ENCODE measurements at places on chromosomes 12 and 14.

- no peak for DNase-seq
Measured at GRCh38 chr12:112924986-112925385, 13.3 kb upstream of the OAS3 start.

GRCh38 chr12:14257303-14257733 lies 108.2 kb upstream of the ATF7IP start:
- no peak for DNase-seq

DNA sequence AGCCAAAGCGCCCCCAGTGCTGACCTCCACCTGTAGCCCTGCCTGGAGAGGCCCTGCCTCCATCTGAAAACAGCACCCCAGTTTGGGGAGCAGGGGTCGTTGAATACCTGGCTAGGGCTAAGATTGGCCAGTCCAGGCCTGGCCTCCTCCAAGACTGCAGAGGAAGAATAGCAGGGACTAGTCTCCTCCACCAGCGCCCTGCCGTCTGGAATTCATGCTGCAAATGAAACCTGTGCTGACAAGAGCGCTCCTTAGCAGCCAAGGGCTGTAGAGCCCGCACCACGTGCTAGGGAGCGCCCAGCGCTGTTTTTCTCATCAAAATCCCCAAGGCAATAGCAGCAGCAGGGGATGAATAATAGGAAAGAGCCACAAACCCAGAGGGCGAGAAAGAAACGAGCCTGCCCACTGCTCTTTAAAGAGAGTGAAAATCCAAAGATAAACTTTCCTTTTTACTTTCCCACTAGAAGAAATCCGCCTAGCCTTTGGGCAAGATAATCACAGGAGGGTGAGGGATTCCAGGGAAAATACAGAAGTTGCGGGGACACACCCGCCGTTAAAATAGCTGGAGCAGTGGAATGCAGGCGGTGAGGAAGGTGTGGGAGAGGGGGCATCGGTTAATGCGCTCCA lies 3.3 kb downstream of the COL2A1 start:
- DNase-seq, result no peak

GRCh38 chr12:104657726-104658484 lies 201.2 kb downstream of the CHST11 start:
- DNase-seq, result no peak

- DNase-seq, result no peak
Measured at GRCh38 chr12:113812411-113813228, 153.5 kb downstream of the RBM19 start.

DNA sequence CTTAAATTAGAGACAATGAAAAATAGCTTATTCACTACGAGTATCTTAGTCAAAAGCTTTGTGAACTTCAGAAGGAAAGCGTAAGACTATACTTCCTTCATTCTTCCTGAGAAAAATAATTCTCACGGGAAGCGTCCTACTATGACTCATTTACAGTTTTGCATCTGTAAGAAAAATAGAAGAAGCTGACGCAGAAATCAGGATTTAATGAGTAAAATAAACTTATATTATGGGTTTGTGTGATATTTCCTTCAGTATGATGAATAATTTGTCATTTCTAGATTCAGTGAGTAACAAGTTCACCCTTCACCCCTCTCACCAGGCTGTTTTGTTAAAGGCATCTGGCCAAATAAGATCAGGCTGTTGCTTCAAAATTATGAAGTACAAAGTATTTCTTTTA lies 17.8 kb upstream of the PDE3A start:
- no peak for DNase-seq

DNA sequence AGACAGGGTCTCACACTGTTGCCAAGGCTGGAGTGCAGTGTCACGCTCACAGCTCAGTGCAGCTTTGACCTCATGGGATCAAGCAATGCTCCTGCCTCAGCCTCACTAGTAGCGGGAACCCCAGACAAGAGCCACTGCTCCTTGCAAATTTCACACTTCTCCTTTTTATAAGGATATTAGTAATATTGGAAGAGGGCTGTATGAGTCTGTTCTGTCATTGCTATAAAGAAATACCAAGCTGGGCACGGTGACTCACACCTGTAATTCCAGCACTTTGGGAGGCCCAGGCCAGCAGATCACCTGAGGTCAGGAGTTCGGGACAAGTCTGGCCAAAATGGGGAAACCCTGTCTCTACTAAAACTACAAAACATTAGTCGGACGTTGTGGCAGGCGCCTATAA lies 12.9 kb upstream of the ORAI1 start:
- no peak for DNase-seq

DNA sequence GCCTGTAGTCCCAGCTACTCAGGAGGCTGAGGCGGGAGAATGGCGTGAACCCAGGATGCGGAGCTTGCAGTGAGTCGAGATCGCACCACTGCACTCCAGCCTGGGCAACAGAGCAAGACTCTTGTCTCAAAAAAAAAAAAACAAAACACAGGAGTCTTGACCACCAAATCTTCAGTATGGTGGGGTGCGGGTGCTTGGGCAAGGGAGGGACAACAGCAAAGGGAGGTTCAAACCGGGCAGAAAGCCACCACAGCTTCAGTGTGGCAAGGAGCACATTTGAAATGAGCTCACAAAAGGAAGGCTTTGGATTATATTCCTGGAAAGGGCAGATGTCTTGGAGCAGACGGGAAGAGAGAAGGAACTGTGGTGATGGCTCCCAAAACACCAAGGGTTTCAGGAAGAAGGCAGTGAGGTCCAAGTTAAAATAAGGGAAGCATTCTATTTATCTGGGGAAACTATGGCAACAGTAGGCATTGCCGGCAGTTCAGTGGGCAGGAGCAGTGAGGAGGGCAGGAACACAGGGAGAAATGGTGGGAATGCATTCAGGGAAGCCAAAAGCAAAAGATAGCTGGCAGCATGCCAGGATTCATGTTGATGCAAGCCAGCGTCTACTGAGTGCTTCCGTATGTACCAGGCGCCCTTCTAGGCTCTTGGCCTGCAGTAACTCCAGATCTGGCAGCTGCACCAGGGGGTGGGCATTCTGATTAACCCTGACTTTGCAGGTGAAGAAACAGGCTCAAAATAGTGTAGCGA lies 51.0 kb upstream of the SRSF5 start:
- no peak for DNase-seq

GRCh38 chr12:127162902-127163301 lies 1104.1 kb upstream of the TMEM132C start:
- no peak for DNase-seq

DNA sequence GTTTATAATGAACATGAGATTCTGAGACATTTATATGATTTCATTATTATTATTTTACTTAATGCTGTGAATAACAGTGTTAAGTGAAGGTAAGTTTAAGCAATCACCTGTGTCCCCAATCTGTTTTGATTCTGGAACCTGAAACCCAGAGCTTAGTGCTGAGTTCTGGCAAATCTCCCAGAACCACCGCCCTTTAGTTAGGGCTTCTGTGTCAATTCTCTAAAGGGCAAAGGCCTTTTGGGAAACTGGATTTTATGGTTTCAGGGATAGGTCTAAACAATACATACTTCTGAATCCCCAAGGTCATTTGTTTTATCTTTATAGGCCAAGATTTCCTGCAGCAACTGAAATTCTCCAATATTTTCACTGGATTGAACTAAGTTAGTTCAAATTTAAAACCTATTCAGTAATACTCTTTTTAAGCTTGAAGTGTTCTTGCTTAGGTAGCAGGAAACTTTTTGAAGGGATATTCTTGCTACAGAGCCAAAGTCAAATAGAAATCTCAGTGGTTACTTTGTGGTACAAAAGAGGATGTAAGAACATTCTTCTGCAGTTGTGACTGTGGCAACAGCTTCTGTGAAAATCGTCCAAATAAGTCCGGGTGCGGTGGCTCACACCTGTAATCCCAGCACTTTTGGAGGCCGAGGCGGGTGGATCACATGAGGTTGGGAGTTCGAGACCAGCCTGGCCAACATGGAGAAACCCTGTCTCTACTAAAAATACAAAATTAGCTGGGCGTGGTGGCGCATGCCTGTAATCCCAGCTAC lies 10.0 kb upstream of the PKP2 start:
- no peak for DNase-seq

DNA sequence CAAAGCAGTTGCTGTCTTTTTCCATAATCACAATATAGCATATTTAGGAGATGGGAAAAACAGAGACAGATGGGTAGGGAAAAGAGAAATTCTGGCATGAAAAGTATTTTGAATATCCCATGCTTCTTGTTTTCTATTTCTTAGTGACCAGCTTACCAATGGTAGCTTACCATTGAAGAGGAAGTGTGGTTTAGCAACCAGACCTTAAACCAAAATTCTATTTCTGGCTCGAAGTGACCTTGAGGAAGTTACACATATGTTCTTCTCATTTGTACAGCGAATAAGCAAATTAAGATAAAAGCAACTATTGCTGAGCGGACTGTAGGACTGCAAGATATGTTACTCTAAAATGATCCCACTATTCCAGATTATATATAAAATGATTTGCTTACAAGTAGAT lies 82.9 kb downstream of the FGD4 start:
- no peak for DNase-seq

DNA sequence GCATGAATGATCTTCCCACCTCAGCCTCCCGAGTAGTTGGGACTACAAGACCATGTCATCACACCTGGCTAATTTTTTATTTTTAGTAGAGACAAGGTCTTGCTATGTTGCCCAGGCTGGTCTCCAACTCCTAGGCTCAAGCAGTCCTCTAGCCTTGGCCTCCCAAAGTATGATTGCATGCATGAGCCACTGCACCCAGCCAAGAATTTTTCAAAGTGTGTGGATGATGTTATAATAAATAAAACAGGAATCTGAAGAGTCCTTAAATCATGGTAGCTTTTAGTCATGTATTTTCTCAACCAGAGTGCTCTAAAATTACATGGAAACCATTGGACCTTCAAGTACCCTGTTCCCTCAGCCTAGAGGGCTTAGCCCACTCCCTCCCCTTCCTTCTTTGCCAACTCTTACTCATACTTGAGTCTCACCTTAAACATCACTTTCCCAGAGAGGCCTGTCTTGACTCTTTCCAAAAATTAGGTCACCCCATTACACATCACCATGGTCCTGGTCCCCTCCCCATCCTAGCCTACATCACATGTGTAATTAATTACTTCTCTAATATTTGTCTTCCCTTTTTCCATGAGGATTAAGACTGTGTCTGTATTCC lies 52.2 kb upstream of the BICDL1 start:
- DNase-seq, result no peak

GRCh38 chr12:132956011-132956788 lies at the start of gene ZNF605:
Gene ZNF605 (minus strand): TSS chr12:132956306. CDS start chr12:132945635, 10,671 bp downstream.
- peak; percentile 73 for DNase-seq

- DNase-seq, result no peak
Measured at GRCh38 chr12:126554625-126555024, 1489.4 kb downstream of the AACS start.

GRCh38 chr14:99315197-99315596 lies 43.2 kb upstream of the BCL11B start:
- DNase-seq, result no peak

- DNase-seq, result no peak
Measured at GRCh38 chr12:92158796-92159439, 13.3 kb upstream of the BTG1 start.

- DNase-seq, result no peak
Measured at GRCh38 chr12:52144512-52145227, 47.1 kb downstream of the KRT80 start.

DNA sequence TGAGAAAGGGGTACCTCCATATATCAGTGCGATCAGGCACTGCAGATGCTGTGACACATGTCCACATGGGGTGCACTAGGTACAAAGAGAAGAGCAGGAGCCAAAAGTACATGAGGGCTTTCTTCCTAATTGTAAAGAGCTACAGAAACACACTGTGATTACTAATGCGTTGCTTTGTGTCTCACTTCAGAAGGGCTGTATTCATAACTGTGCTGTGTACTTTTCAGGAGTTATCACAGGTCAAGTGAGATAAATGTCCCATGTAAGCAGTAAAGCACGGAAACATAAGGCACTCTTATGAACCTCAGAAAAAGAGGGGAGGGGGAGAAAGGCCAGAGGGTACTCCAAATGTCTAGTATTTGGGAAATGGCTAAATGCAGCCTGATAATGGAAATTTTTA lies 10.6 kb downstream of the SPRING1 start:
- no peak for DNase-seq

- DNase-seq, result no peak
Measured at GRCh38 chr14:32710731-32711680, 227.7 kb upstream of the NPAS3 start.

DNA sequence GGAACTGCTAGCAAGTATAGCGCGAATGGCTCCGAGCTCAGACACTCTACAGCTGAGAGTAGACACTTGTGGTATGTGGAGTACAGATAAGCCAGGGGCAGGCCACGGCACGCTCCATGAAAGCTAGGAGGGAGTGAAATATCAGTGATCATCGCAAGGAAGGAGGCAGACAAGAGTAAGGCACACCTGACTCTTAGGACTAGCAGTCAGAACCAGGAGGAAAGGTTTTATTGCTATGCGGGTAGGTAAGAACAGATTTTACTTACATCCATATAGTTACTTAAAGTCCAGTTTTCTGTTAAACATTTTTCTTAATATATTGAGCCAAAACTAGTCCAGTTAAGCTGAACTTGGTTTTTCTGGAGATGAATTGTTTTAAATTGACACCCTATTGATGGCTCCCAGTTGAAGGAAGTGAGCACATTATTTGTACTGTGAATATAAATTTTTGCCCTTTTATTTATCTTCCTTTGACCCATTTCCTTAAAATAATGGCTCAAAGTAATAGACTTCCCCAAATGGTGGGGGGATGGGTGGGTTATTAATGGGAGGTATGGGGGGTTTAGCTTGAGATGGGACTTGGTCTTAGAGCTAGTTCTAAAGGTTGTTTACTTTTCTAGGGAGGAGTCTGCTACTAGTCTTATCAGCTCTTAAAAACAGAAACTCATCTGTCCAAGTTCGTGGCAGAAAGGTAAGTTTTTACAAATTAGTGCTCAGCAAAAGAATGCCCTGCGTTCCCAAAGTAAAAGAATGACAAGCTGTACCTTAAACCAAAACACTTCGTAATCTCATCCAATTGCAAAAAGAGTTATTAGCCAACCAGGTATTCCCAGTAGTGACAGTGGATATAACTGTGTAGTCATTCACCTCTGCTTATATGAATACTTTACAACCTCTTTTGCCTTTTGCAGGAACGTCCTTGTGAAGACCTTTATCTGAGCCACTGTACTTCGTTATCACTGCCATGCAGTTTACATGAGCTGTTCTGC lies 5.8 kb downstream of the HNRNPA1 start:
- no peak for DNase-seq

DNA sequence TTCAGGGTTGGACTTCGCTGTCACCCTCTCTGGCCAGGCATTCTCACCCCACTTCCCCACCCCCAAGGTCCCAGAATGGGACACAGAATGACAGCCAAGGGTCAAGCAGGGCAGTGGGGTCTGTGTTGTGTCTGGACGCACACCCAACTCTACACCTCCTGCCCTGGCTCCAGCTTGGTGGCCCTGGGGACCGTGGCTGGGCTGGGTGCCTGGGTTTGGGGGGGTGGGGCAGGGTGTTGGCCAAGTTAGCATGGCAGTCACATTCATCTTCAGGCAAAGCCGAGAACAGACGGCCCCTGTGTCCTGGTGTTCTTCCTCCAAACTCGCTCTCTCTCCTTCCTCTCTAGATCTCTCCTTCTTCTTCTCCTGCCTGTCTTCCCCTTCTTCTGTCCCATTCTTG lies 5.6 kb downstream of the LRP1 start:
- DNase-seq, result no peak

- no peak for DNase-seq
Measured at GRCh38 chr12:20585913-20586312, 109.2 kb upstream of the SLCO1C1 start.

Measured in stimulated activated CD4-positive, alpha-beta T cell treated with anti-CD3 and anti-CD28 coated beads, TNF-alpha, amount 100 ng/mL, for 24 hours (primary cell).